ENCODE measurements at places on chromosomes 5 and 9.

- peak; percentile 12 for DNase-seq
These were observed 212.0 kb upstream of the KIF2A start for GRCh38 chr5:62093976-62094375.

DNA sequence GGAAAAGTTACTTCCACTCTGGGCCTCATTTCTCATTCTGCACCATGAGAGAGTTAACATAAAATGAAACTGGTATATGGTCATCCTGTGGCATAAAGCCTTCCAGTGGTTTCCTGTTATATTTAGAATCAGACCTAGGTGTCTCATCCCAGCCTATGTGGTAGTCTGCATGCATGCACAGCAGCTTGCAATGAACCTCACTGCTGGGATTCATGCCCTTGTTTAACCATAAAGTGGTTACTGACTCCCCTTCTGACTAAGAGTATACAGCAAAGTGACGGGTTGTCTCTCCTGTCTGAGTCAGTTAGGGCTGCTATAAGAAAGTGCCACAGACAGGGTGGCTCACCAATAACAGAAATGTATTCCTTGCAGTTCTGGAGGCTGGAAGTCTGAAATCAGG is 14.7 kb upstream of the TDRD7 start:
- DNase-seq: no peak

GRCh38 chr9:131078427-131079366 is 17.6 kb upstream of the AIF1L start:
- no peak for DNase-seq

DNA sequence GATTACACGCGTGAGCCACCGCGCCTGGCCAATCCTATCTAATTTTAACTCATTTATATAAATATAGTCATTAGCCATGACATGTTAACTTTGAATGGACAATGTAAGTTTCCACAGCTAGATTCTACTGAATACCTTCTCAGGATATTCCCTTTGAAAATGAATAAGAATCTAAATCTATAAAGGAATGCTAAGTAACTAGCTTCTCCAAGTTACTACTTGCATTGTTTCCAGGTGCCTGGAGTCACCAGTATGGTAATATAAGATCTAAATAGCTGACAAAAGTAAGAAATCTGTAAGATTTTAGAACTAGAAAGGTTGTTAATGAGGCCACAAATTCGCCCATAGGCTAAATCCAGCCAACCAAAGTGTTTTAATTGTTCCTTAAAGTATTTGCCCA is 189.1 kb upstream of the SLC12A2 start:
- no peak for DNase-seq

DNA sequence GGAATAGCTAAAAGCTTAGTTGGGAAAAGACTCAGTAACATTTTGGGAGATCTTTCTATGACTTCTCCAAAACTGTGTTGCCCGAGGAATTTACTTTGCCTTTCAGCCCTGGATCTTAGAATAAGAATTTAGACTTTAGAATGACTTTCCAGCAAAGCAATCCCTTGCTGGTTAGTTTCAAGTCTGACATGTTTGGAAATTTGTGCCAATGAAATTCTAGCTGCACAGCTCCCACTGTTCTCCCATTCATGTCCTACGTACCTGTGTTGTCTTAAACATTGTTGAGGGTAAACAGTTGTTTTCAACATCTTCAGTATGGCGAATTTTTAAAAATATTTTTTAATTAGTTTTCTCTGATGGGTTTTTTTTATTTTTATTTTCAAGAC is 111.4 kb downstream of the CCDC192 start:
- no peak for DNase-seq

GRCh38 chr5:3597167-3598007 is 1.8 kb downstream of the IRX1 start:
- DNase-seq: no peak

GRCh38 chr5:96660971-96661854 is 963 bp upstream of the CAST start:
- no peak for DNase-seq

DNA sequence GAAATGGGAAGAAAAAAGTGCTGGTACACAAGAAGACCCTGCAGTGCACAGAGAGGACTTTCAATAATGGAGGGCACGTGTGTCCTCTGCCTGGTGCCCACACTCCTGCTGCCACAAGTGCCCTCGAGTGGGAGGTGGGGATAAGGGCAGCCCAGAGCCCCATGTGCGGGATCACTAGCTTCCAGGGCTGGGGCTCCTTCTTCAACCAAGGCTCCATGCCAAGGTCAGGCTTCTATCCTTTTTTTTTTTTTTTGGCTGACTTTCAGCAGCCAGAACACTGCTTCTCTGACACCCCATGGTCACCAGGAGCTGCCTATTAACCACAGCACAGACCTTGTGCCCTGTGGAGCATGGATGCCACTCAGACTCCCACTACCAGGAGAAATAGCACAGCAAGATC is 7.5 kb downstream of the ACSL6 start:
- no peak for DNase-seq

- DNase-seq: no peak
These were observed 139.7 kb downstream of the FBXO4 start for GRCh38 chr5:42064821-42065220.

DNA sequence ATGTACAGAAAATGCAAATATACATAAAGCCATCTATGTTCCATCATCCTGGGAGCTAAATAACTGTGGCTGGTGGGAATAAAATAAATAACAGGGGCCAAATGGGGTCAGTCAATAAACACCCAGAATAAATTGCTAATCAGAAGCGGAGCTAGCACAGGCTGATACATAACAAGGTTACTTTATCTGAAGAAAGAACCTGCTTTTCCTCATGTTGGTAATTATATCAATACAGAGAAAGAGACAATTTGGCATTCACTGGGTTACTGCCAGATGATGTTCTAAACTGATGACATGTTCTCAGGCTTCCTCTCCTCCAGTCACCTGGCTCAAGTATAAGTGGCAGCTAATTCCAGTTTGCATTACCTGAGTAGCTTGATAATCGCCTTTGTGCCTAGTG is 144.9 kb upstream of the CD180 start:
- DNase-seq: no peak

DNA sequence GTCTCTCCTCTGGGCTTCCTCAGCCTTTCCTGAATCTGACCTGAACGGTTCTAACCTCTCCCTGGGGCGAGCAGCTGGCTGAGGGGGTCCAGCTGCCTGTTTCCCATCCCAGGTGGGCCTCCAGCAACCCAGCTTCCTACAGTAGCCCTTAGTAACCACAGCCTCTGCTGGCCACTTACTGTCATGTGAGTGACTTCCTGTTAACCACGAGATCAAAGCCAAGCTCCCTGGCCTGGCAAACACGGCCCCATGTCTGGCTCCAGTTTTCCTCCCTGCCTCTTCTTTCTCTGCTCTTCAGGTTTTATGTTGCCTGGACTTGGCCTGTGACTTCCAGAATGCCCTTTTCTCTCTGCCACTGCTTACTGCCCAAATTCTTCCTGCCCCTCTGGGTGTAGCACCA is 47.2 kb upstream of the DAB2IP start:
- no peak for DNase-seq

GRCh38 chr5:117486261-117486660 is 911.6 kb upstream of the SEMA6A start:
- DNase-seq: peak; percentile 80

DNA sequence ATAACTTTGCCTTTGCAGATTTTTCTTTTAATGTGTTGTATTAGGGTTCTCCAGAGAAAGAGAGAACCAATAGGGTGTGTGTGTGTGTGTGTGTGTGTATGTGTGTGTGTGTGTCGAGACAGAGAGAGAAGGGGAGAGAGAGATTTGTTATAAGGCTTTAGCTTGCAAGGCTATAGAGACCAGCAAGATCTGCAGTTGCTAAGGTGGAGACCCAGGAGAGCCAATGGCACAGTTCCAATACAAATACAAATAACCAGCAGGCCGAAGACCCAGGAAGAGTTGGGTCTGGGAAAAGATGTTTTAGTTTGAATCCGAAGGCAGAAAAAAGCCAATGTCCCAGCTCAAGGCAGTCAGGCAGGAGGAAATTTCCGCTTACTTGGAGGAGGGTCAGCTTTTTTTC is 23.0 kb downstream of the TMOD1 start:
- no peak for DNase-seq

- no peak for DNase-seq
These were observed 358.2 kb upstream of the DMAC1 start for GRCh38 chr9:8157683-8158324.

DNA sequence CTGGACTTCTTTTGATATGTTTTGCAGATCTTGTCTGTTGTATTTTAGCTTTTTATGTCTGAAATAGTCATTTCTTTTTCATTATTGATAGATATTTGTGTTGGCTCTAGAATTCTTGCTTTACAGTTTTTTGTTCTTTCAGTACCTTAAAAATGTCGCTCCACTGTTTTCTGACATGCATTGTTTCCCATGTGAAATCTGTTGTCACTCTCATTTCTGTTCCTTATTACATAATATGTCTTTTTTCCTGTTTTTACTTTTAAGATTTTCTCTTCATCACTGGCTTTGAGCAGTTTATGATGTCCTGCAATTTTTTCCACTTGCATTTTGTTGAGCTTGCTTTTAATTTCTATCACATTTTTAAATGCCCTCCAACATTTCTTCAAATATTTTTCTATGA is 270.4 kb upstream of the TARS1 start:
- no peak for DNase-seq

DNA sequence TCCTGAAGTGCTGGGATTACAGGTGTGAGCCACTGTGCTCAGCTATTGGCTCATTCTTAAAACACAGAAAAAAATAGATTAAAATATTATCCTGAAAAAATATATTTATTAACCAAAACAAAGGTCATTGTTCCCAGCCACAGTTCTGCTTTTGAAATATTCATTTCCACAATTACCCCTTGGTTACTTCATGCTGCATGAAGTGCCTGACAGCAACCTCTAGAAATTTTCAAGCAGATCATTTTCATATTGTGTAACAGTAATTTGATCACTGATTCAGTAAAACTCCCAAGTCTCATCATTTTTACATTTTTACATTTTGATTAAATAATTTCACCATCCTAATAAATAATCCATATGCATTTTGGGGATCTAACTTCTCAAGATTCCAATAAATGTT is 18.8 kb upstream of the GNAQ start:
- DNase-seq: no peak

DNA sequence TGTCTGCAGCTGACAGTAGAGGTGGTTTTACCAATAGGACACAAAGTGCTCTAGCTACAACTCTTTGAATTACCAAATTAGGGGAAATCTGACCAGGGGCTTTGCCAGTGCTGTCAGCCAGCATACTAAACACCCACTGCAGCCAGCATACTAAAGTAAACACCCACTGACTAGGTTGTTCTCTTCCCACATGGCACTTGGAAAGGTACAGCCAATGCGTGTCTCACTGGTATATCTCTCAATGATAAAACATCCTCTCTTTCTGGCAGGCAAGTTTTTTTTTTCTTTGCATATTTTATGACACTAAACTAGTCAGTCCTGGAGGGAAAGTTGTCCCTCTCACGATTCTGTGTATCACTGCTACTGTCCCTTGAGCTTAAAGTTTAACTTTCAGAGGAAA is 216.1 kb downstream of the TLE1 start:
- DNase-seq: no peak

GRCh38 chr5:141402553-141403243 is at the start of gene PCDHGA9:
Gene PCDHGA9 (plus strand): TSS chr5:141402778. CDS start chr5:141402953, 175 bp downstream.
- no peak for DNase-seq

DNA sequence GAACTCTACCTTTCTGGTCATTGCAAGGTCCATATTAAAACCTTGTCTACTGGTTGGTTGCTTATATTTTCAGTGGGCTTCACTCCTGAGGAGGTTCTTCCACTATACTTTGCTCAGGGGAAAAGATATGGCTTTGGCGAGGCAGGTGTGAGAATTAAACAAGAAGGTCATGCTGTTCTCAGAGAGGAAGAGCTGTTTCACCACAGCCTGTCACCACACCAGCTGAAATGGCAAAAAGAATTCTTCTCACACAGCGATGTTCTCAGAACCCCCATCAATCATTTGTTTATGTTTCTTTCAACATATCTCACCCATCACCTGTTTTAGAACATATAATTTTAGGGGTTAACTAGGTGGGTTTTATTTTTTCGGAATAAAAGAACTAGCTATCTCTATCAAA is 38.6 kb downstream of the CAPSL start:
- no peak for DNase-seq

GRCh38 chr9:31799953-31800609 is 584.4 kb upstream of the ACO1 start:
- peak; percentile 82 for DNase-seq

- DNase-seq: no peak
These were observed 37.7 kb upstream of the VCAN start for GRCh38 chr5:83433891-83434290.

DNA sequence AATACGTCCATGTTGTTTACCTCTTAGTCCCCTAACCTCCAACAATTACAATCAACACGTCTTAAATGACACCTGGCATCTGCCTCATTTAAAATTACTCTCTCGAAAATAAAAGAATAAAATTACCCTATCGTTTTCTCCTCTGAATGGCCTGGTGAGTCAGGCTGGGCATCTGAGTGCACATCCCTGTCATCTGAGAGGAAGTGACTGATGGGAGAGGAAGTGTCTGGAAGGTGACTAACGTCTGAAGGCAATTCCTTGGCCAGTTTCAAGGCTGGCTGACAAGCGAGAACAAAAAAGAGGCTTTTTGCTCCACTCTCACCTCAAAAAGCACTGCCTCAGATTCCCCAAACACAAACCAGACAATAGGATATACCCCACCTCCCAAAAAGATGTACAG is 57.7 kb downstream of the MAPKAP1 start:
- DNase-seq: no peak

DNA sequence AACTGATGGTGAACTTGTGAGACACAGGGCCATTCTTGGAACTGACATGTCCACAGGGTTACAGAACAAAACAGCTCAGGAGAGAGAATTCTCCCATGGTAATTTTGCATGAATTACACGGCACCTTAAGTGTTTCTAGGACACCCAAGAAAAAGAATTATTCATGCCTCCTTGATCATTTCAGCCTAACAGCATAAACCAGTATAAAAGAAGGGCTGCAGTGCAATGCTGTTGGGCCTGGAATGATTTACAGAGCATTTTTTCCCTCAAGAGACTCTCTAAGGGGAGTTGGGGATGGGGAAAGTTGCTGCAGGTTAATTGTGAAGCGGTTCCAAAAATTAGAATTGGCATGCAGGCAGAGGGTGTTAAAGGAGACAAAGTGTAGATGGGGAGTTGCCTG is 136.4 kb upstream of the FBXL7 start:
- DNase-seq: no peak

GRCh38 chr9:27367175-27367798 is 70.3 kb upstream of the EQTN start:
- no peak for DNase-seq

- DNase-seq: no peak
These were observed 102.8 kb downstream of the ARL15 start for GRCh38 chr5:54207566-54207965.

GRCh38 chr9:89667726-89668125 is 62.9 kb downstream of the GADD45G start:
- DNase-seq: no peak

- DNase-seq: peak; percentile 62
These were observed 746 bp downstream of the CAST start for GRCh38 chr5:96662725-96663518.

- no peak for DNase-seq
These were observed 96.2 kb downstream of the CCDC192 start for GRCh38 chr5:127799293-127799905.

Data from NCI-H1694 treated with DMSO at 0.1 percent for 48 hours (cell line).